Stimulated activated CD4-positive, alpha-beta T cell treated with anti-CD3 and anti-CD28 coated beads, TNF-alpha, amount 100 ng/mL, for 4 hours (primary cell): ENCODE measurements at places on chromosomes 12 and 14.

DNA sequence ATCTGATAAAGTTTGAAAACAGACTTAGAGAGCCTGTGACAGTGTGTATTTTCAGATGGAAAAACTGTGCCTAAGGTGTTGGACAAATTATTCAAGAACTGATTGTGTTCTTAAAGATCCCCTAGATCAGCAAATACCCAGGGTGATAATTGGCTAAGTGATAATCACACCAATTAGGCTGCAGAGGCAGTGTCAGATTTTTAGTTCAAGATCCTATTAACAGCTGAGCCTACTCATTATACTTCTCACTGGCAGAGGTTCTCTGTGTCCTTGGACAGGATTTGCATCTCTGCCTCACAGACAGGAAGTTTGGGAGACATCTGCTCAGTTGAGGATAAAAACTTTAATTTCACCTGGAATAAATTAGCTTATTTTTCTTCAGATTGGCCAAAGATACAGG lies 4.3 kb upstream of the FGD4 start:
- no peak for DNase-seq

DNA sequence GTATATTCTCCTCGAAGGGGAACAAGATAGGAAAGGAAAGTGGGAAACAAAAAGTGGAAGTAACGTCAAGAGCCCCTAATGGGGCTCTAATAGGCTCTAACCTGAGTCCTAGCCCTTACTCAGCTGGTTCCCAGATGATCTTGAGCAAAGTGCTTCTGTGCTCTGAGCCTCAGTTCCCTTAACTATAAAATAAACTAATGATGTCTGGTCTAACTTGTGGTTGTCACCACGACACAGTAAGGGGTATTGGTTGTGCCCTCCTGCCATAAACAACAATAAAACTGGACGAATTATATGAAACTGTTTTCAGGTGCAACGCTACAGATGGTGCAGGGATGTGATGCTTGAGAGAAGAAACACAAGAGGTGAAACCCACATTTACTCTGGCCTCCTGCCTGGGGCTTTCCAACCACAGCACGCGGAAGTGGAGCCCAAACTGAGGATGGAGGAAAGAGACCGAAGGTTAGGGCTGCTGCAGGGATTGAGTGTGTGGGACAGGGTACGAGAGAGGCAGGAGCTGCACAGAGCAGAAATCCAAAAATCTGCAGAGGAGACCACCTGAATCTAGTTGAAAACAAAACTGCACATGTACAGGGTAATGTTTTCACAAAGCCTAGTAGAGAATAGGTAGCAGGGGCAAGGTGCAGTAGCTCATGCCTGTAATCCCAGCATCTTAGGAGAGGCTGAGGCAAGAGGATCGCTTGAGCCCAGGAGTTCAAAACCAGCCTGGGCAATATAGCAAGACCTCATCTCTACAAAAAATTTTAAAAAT lies 45.6 kb upstream of the BCL2L14 start:
- DNase-seq = no peak

- no peak for DNase-seq
Measured at GRCh38 chr12:126770188-126770587, 1496.8 kb upstream of the TMEM132C start.

DNA sequence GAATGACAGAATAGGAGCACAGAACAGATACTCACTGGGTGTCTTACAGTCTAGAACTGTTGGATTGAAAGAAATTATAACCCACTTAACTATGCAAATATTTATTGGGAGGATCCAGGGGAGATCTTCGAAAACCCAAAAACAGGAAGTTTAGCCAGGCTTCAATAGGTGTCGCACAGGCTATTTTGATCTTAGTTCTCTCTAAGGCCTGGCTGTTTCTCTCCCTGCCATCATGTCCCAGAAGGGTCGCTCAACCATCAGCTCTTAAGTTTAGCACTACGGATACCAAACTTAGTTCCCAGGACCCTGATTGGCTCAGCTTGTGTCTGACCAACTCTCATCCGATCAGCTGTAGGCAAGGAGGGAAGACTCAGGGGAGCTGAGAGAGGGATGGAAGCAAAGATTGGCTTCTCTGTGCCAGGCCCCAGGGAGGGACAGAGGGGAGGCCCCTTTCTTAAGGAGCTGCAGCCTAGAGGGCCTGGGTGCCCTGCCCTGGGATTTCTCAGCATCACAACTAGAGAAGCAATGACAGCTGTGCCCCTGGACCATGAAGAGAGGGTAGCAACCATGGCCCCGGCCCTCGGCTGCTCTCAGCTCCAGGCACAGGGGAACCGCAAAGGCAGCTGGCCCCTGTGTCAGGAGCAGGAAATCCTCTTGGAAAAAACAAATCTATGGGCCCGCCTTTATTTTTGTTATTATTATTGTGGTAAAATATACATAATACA lies 13.5 kb downstream of the PHETA1 start:
- no peak for DNase-seq

GRCh38 chr12:3726456-3726855 lies 26.5 kb downstream of the CRACR2A start:
- DNase-seq = no peak

GRCh38 chr14:68198713-68199495 lies 379.3 kb downstream of the RAD51B start:
- DNase-seq = no peak

DNA sequence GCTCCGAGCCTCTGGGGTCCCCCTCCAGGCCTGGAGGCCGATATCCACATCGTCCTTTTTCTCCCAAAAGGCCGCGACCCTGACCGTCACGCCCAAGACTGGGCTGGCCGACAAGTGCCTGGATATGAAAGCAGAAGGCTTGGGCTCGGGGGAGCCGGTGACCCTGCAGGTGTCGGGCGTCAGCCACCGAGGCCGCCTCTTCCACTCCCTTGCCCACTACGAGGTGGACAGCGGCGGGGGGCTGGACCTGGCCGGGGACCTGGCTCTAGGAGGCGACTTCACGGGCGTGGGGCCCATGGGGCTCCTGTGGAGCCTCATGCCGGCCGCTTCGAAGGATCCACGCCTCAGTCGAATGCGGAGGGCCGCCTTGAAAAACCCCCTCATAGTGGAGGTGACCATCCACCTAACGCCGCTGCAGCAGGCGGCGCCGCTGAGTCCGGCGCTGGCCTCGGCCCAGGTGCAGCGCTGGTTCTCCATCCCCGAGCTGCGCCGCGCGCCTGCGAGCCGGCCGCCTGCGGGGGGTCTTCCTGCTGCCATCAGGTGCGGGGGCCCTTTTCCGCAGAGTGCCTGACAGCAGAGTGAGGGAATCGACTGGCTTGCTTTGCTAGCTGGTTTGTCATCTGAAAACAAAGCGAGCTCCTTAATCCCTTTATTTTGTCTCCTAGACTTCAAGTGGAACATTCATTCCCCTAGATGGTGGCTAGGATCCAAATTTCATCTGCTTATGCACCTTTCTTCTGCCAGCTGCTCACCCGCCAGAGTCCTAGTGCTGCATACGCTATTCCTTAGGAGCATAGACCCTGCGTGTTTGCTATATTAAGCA lies 10.6 kb upstream of the DNAL1 start:
- DNase-seq = no peak

DNA sequence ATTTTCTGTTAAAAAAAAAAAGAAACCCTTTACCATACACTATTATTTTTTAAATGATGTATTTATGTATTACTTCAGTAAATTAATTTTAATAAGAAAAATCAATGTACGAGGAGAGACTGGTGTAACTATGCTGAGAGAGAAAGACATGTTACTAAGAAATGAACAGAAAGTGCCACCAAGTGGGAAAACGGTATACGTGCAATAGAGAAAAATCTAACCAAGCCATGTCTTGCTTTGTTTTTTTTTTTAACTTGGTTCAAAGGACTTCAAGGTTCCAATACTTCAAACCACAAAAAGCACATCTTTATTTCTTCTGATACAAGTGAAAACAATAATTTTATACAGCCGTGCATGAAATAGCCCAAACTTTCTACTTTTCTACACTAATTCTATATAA lies 22.9 kb downstream of the NDUFA12 start:
- no peak for DNase-seq

- DNase-seq = no peak
Measured at GRCh38 chr14:94762431-94762830, 7.5 kb downstream of the GSC start.

GRCh38 chr14:87002776-87003175 lies 990.2 kb downstream of the GALC start:
- DNase-seq = no peak

- no peak for DNase-seq
Measured at GRCh38 chr12:120625557-120626419, 14.6 kb upstream of the CABP1 start.

GRCh38 chr12:58655375-58655774 lies 264.9 kb downstream of the LRIG3 start:
- no peak for DNase-seq

GRCh38 chr12:88413646-88414045 lies 166.6 kb downstream of the KITLG start:
- DNase-seq = no peak

GRCh38 chr12:105425254-105426174 lies 95.0 kb downstream of the C12orf75 start:
- no peak for DNase-seq

DNA sequence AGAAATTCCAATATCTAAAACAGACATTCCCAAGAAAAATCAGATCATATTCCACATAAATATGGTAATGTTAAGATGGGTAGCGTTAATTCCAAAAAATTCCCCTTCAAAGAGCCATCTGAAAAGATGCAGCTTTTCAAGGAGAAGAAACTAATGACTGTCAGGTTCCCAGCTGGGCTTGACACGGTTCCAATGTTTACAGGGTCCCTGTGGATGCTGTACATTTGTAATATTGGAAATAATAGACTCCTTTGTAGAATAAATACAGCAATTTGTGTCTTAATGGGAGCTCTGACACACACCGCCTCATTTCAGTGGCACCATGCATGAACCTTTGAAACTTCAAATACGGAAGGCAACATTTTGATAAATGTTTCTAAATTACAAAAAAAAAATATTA lies 140.6 kb downstream of the ITPR2 start:
- no peak for DNase-seq

DNA sequence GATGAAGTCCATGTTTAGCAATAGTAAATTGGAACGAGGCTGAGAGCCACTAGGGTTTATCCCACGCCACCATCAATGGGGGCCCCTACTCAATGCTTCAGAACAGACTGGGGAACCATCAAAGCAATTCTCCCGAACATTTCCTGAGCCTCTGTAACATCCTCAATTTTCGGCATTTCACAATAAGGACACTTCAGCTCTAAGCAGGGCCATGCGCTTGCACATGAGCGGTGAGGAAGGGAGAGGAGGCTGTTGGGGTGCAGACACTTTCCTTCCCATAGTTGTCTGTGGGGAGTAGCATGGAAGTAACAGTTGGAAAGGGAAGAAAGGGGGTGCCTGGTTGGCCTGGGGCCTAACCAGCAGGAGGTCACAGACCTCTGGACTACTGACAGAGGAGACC lies 129.9 kb upstream of the PRMT8 start:
- no peak for DNase-seq

DNA sequence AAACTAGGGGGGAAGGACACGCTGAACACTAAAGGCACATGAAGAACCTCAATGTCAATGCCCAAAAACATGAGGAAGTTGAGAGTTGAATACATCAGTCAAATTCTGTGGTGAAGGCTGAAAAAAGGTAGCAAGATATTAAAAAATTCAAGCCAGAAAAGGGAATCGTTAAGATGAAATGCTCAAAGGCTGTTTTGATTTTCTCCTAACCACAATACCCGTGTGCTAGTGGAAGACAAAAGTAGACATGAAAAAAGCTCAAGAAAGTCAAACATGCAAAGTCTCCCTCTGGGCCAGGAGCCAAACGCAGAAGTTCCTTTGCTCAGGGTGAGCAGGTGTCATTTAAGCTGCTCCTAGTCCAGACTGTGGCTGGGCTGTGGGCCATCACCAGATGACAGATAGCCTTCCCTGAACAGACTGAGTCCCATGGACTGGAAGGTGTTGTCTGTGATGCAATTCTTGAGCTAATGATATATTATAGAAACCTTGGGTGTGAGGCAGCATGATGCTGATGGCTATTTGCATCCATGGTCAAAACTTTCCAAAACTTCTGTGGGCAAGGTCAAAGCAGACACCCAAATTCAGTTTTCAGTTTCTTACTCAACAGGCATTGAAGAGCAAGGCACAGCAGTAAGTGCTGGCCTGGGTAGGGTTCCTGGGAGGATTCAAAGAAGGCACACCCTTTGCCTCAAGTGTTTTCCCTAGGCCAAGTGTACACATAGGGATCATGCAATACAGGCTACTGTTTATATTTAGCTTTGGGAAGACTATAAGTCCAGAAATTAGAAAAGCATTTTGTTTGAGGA lies 81.6 kb downstream of the MYRFL start:
- DNase-seq = no peak

DNA sequence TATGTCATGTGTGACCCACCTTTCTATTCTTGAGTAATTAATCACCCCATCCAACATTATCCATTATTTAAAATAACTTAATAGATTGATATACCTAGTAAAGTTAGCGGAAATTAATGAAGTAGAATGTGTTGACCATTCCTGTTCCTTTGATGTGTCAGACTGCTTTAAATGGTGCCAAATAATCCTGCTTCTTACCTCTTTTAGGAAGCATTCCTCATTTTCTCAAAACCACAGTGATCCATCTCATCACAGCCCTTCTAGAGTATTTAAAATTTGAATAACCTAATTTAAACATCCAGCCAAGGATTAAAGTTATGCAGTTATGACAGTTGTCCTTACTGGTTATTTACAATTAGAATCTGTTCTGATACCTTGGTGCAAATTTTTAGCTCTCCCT lies 6.9 kb downstream of the MGAT4C start:
- DNase-seq = no peak

DNA sequence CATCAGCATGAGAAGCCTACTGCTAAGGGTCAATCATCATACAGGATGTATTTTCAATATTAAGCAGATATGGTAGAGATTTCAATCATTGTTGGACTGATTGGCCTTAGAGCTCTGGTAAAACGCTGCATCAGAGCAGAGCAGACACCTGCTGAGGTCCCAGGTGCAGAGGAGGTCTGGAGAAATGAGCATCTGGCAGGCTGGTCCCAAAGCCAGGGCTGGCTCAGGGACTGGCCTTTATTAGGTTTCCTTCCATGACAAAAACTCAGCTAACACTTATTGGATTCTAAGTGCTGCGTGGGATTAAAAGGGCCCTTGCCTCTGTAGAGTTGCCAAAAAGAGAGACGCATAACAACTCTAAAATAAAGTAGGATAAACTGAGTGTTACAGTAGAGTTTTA lies 29.7 kb downstream of the AKAP6 start:
- DNase-seq = no peak

DNA sequence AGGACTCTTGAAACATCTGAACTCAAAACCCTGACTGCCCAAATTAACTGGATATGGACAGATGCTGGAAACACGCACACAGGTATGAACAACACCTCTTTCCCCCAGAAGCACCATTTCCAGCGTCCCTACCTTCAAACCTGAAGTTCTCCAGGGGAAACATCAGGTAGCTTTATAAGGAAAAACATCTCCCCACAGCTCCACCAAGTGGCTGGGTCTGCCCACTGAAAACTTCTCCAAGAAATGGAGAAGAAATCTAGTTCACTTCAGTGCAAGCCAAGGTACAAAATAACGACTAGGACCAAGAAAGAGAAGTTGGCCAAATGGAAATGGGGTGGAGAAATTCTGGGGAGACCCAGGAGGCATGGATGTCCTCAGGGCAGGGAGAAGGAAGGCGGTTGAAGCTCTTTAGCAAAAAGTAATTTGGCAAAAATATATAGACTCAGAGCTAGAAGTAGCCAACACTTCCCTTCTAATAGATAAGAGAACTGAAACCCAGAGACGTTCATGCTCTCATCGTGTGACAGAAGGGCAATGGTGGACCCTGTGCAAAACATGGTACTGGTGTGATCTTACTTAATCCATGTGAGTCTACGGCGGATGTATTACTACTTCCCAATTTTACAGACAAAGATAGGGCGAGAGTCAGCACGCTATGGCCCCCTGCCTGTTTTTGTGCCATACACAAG lies 10.5 kb upstream of the NUAK1 start:
- DNase-seq = no peak
